ENCODE measurements at places on chromosomes 13 and 19.

DNA sequence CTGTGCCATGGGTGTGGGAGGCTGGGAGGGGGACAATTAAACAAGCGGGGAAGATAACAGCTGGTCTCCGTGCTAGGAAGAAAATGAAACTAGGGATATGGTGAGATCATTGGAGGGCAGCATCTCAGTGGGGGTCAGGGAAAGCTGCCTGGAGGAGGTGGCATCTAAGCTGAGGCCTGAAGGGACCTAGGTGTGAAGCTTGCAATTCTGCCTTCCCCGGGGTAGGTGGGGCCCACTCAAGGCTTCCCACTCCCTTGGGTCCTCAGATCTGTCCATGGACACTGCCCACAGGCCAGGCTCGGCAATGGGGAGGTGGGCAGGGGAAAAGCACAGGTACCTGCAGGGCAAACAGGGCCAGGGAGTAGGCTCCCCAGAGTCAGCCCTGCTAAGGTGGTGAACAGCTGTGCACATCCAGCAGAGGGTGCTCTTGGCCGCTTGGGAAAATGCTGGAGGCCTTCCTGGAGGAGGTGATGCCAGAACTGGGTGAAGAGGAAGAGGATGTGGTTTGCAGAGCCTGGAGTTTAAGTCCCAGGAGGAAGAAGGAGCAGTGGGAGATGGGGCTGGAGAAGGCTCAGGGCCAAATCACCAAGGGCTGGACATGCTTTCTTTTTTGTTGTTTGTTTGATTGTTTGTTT is 25.7 kb upstream of the CCNE1 start:
- peak; percentile 75 for DNase-seq

DNA sequence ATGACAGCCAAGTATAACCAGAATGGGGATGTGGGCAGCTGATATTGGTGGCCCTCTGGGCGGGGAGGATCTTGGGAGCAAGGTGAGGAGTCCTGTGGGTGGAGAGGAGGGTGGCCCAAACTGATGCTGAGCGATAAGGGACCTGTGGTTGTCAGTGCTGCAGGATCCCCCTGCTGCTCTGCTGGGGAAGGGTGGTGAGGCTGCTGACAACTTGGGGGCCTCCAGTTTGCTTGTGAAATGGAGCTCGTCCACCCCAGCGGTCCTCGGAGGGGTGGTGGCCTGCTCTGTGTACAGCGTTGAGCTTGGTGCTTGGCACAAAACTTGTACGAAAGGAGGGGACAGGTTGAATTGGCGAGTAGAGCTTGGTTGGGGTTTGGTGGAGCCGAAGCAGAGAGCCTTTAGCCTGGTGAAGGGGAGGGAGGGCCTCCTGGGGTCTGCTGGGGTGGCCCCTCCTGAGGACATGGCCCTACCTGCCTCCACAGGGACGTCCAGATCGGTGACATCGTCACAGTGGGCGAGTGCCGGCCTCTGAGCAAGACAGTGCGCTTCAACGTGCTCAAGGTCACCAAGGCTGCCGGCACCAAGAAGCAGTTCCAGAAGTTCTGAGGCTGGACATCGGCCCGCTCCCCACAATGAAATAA is 2.9 kb downstream of the RPS11 start:
- DNase-seq = peak; percentile 82

DNA sequence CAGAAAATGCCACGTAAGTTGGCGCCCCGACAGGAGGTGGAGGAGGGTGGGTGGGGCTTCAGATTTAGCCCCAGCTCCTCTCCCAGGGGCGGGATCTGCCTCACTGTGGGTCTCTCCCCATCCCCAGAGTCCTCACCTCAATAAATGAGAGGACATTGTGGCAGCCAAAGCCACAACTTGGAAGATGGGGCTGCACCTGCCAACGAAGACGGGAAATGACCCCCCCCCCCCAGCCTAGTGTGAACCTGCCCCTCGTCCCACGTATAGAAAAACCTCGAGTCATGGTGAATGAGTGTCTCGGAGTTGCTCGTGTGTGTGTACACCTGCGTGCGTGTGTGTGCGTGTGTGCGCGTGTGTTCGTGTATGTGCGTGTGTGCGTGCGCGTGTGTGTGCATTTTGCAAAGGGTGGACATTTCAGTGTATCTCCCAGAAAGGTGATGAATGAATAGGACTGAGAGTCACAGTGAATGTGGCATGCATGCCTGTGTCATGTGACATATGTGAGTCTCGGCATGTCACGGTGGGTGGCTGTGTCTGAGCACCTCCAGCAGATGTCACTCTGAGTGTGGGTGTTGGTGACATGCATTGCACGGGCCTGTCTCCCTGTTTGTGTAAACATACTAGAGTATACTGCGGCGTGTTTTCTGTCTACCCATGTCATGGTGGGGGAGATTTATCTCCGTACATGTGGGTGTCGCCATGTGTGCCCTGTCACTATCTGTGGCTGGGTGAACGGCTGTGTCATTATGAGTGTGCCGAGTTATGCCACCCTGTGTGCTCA is 1.5 kb upstream of the TRAPPC5 start:
- peak; percentile 87 for DNase-seq

GRCh38 chr19:17754634-17755442 is 3.6 kb downstream of the FCHO1 start:
- no peak for DNase-seq

DNA sequence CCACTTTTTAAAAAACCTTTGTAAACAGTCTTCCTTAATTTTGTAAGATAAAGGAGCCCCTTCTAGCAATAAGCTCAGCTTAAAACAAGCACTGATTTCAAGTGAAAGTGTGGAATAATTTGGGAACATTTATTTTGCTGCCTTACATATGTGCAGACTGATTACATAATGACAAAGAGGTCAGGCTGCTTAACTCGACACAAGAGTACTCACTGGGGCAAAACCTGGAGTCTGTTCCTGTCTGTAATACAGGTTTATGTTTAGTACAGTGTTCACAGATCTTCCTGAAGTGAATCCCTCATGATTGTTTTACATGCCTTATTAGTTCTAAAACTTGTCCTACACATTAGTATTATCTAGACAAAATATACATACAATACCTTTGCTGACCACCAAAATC is 609.8 kb downstream of the LMO7 start:
- no peak for DNase-seq

All from activated CD4-positive, alpha-beta T cell treated with anti-CD3 and anti-CD28 coated beads, Interleukin-2, amount 10 ng/mL, durations not matched to agents 24 days and 14 days (primary cell).